ENCODE measurements at places on chromosomes 3 and 15.
A peak's percentile ranks its signal among the peaks of the same experiment; 100 is the strongest.

GRCh38 chr3:157871838-157872460, 234.3 kb downstream of the SHOX2 start:
- DNase-seq, result no peak

DNA sequence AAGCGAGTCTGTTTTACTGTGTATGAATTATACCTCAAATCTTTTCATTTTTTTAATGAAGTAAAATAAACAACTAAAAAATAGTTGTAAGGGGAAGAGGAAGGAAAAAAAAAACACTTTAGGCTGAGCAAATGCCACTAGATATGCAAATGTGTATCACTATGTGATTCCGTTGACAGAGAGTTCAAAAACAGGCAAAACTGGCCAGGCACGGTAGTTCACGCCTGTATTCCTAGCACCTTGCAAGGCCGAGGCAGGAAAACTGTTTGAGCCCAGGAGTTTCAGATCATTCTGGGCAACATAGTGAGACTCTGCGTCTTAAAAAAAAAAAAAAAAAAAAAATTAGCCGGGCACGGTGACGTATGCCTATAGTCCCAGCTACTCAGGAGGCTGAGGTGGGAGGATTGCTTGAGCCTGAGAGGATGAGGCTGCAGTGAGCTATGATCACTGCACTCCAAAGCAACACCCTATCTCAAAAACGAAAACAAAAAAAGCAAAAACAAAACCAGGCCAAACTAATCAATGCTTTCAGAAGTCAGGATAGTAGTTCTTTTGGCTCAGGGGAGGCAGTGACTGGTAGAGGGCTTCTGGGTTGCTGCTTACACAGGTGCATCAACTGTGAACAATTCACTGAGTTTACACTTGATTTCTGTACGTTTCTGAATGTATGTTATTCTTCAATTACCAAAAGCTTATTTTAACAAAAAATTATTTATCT, 7.4 kb downstream of the PRC1 start:
- DNase-seq, result no peak

GRCh38 chr3:32614956-32615355, 44.3 kb upstream of the DYNC1LI1 start:
- DNase-seq, result no peak

GRCh38 chr15:29517829-29518228, 248.2 kb upstream of the NSMCE3 start:
- no peak for DNase-seq

GRCh38 chr15:79874242-79874641, 22.6 kb downstream of the MTHFS start:
- DNase-seq, result no peak

DNA sequence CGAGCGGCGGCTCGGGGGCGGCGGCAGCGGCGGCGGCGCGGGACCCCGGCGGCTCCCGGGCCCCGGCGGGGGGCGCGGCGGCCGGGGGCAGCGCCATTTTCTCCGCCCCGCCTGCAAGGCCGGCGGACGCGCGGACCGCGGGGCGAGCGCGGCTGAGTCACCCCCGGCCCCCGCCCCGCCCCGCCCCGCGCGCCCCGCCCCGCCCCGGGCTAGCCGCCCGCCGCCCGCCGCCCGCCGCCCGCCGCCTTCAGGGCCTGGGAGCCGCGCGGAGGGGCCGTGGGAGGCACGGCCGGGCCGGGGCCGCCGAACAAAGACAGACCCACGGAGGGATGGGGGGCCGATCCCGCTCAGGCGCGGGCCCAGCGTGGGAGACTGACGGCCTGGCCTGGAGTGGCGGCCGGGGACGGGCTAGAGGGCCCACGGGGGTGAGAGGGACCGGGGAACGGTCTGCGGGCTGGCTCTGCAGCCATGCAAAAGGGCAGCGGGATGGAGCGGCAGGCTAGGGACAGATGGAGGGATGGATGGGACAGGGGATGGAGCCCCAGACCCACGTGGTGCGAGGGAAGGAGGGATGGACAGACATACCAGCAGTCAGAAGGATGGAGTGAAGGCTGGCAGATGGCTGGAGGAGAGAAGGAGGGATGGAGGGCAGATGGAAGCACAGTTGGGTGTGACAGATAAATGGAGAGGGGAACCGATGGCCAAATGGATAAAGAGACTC, at the start of gene EIF4E3:
EIF4E3 (minus strand) TSS at position 132 of the 721 bp plus-strand sequence; CDS start at position 97, 35 bp downstream.
- DNase-seq, result no peak

DNA sequence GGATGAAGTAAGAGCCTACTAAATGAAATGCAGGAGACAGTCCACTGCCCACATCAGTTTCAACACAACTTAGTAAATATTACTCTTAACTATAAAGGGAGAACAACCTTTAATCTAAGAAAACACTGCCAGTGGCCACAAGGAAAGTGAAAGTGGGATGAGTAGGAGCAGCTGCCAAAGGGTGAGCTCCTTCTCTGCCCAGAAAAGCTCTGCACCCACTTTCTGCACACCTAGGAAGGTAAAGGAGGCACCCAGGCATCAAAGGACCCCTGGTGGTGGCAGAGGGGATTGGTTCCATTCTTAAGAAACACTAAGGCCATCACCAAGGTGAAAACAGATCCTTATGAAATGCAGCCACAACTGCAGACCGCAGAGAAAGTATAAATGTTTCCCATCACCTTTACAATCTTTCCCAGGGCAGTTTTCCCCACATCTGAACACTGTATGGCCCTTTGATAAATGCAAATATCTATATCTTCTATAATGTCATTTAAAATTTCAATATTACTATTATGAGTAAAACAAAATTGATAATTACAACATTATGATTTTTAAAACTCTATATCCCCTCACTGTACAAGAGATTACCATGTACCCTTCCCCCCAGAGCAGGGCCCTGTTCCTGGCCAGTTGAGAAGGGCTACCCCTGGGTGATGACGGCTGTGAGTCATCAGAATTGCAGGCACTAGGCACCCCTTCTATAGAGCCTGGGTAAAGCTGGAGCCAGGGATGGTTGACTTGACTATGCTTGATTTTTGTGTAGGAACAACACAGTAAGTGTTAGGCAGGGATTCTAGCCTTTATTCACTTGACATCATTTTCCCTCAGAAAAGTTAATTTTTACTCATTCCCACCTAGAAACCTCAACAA, 92.0 kb downstream of the SNRK start:
- peak; percentile 39 for DNase-seq

DNA sequence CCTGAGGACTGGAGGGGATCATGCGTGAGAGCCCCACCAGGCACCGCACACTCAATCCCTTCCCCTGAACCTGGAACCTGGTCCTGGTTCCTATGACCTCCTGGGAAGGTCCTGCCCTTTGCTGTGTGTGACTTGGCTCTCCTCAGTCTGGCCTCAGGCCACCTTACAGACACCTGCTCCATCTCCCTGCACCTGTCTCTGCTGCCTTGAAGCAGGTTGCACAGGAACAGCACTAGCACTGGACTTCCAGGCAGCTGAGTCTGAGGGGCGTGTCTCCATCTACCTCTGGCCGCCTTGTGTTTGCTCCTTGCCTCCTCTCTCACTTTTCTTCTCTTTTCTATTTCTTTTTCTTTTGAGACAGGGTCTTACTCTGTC, 15.4 kb downstream of the PSTPIP1 start:
- DNase-seq, result no peak

GRCh38 chr15:82999905-83000671, 11.4 kb downstream of the C15orf40 start:
- DNase-seq, result no peak

DNA sequence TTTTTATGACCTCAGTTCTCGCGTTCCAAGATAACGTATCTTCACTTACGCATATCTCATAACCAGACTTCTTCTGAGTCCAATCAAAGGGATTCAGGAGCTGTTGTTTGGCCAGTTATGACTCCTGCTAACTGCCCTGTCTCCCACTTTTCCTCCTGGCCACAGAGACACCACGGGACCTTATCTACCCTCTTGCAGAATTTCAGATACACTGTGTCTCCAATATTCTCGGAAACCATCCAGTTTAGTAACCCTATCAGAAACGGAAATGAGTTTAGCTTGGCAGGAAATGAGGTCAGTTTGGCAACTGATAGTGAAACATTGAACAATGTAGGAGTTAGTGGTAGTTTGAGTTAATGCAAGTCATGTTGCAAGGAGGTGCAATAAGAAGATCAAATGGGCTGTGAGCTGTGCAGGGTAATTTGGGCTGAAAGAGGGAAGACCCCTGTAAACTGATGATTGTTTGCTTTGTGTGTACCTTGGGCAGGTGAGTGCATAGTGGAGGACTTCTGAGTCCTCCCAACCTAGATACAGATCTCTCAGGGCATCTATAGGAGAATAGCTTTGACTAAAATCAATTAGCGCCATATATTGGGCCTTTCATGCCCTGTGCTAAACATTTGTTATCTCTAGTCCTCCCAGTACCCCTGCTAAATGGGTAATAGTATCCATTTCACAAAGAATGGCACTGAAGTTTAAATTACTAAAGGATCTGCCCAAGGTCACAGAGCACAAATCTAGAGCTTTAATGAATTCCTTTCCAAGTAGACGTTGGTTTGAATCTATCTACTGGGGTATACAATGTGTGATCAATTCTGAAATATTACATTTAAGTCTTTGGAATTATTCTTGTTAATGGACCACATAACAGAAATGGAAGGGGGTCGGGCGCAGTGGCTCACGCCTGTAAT, 41.3 kb upstream of the PIK3CB start:
- DNase-seq, result no peak

DNA sequence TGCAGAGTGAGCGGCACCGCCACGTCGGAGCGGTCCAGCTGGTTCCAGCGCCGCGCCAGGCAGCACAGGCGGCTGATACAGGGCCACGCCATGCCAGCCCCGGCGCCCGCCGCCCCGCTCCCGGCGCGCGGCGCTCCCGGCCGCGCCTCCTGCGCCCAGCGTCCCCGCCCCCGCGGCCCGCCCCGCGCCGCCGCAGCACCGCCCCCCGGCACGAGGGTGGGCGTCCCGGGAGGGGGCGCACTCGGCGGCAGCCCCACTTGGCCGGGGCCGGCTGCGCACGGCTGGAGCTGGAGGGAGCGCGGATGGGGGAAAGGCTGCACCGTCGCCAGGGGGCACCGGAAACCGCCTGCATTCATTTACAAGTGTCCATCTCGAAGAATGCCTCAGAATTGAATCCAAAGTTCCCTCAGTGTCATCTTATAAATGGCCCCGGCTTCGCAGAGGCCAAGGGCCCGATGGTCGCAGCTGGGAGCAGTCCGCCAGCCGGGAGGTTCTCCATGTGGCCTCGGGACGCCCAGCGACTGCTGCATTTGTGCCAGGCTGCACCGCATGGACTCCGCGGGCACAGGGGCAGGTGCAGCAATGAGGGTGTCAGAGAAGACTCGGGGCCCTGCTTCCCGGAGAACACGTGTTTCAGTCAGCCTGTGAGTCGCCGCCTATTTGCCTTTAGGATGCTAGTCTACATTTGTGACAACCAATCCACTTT, at the start of gene MAP6D1:
MAP6D1 (minus strand) TSS at position 122 of the 706 bp plus-strand sequence; CDS start at position 92, 30 bp downstream.
- peak; percentile 54 for DNase-seq

GRCh38 chr3:42224658-42225421, 41.1 kb downstream of the CCK start:
- no peak for DNase-seq

GRCh38 chr3:114356066-114356465, 62.2 kb downstream of the TIGIT start:
- no peak for DNase-seq

DNA sequence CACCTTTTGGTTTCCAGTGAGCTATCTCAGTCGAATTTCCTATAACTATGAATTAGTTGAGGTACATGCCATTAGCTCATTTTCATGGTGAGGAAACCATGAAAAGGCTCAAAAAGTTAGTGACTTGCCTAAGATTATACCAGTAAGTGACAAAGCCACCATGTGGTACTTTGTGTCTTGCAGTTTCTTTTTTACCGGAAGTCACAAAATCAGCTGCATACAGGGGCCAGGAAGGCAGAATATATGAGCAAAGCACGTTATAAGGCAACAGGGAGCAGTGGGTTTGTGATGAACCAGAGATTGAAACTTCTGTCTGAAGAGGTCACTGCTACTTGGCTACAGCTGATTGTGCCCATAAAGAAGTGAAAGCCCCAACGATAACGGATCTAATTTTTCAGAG, 50.3 kb downstream of the CMTM8 start:
- DNase-seq, result no peak

GRCh38 chr3:96331341-96331740, 483.1 kb upstream of the EPHA6 start:
- no peak for DNase-seq

GRCh38 chr15:66252685-66253417, 699 bp downstream of the MEGF11 start:
- no peak for DNase-seq

DNA sequence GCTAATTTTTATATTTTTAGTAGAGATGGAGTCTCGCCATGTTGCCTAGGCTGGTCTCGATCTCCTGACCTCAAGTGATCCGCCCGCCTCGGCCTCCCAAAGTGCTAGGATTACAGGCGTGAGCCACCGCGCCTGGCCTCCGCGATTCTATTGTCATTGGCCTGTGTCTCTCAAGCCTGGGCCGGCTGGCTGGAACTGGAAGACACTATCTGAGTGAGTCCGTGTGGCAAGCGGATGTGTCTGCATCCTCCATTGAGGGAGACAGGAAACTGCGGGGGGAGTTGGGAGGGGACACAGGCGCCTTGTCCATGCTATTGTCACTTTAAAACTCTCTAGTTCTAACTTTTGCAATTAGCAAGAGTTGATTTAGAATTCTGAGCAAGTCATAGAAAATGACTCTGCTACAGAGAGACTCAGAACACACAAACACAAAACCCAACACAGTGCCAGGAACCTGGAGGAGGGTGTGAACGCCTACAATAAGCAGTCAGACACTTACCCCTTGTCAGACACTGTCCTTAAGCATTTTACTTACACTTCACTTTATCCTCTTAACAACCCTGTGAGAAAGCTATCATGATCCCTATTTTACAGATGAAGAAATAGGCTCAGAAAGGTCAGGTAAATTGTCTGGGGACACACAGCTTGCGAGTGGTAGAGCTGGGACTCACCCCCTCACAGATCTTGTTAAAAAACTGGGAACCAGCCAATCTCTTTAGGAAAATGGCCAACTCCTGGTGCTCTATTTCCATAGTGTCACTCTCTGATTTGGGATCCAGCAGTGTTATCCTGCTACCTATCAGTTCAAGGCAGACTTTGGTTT, 38.7 kb downstream of the ANP32A start:
- DNase-seq, result no peak

DNA sequence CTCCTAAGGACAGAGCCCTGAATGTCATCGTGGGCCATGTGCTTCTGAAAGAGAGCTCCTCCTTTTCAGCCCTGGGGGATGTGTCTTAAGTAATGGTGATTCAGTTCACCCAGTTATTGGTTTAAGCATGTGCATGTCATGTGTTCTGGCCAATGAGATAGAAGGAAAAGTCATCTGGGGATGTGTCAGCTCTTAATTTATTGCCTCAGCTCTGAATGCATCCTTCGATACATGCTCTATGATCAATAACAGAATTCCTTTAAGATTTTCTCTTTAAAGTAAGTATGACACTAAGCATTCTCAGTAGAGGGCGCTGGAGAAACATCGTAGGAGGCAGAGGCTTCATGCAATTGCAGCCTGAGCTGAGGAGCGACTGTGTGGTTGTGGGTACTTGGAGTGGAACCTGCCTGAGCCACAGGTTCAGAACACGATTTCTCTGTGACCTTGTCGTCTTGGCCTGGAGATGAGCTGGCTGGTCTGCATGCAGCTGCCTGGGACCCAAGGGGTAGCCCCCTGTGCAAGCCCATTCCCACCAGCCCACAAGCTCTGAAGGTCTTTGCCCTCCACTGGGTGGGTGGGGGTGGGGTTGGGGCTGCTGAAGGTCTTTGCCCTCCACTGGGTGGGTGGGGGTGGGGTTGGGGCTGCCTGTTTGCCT, 69.5 kb downstream of the C3orf38 start:
- DNase-seq, result peak; percentile 67

- DNase-seq, result no peak
Measured at GRCh38 chr15:38369936-38370478, 83.9 kb upstream of the FAM98B start.

All from iPS DF 6.9 (cell line).